ENCODE measurements at places on chromosomes 1 and 21. TPM values are rescaled to one million over a fixed set of nuclear protein-coding genes. Genes with fewer than 3 reads are reported as not detected.

- no peak overlapping the region for H3K4me3 ChIP-seq
- H3K27ac ChIP-seq: no peak overlapping the region
- no peaks in the 10 kb centered on the region for H3K36me3 ChIP-seq
- no peaks in the 10 kb centered on the region for H3K27me3 ChIP-seq
- H3K4me1 ChIP-seq: no peaks in the 10 kb centered on the region
Observed at GRCh38 chr1:64956010-64956640, 10.2 kb downstream of the JAK1 start.

DNA sequence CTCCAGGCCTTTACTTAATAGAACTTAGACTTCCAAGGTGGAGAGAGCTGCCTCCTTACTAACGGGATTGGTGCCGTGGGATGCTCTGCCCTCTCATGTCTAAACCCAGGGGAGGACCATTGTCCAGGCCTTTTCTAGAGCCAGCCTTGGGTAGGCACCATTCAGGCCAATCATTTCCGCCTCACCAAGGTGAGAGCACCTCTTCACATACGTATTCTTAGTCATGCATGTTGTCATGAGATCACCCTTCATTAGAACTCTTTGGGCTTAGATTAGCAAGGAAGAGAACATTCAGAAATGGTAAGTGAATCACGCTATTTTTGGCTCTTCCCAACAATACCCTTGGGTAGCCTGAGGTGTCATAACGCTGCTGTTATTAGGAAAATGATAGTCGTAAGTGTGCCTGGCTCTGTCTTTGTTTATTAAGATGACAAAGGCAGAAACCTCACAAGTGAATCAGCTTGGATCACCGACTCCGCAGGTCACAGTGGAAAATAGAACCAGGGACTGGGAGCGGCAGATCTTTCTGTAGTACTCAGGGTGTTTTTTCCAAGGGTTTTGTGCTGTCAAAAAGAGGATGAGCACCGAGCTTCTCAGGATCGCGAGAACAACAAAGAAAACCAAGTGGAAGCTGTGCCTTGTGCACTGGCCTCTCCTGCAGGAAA, 55.0 kb downstream of the HUNK start:
- H3K27ac ChIP-seq: no peak overlapping the region
- no peaks in the 10 kb centered on the region for H3K4me1 ChIP-seq
- DNase-seq: no peak
- no peaks in the 10 kb centered on the region for H3K27me3 ChIP-seq
- H3K36me3 ChIP-seq: no peaks in the 10 kb centered on the region

- no peak overlapping the region for H3K27ac ChIP-seq
- H3K4me3 ChIP-seq: no peak overlapping the region
- no peaks in the 10 kb centered on the region for H3K36me3 ChIP-seq
- DNase-seq: no peak
- H3K27me3 ChIP-seq: no peaks in the 10 kb centered on the region
- H3K4me1 ChIP-seq: no peaks in the 10 kb centered on the region
Observed at GRCh38 chr1:241666419-241666818, 14.3 kb downstream of the WDR64 start.

FAM72A gene
- 0.27 TPM for total RNA-seq

TMEM183A gene
- total RNA-seq: 88.2 TPM

CLCA1 gene
- total RNA-seq: 0.34 TPM

FAM151A gene
- not detected for total RNA-seq

All from prostate gland (tissue), 2 donors.